ENCODE measurements at places on chromosomes 7 and 10. TPM values are rescaled to one million over a fixed set of nuclear protein-coding genes. Genes with fewer than 3 reads are reported as not detected.
A peak's percentile ranks its signal among the peaks of the same experiment; 100 is the strongest.

ATG9B gene
- not detected for polyA plus RNA-seq

OLAH gene
- 2.5 TPM for polyA plus RNA-seq

GRCh38 chr7:139746652-139747051, 31.1 kb downstream of the HIPK2 start:
- no peaks in the 10 kb centered on the region for H3K27me3 ChIP-seq
- DNase-seq = no peak
- H3K36me3 ChIP-seq = no peaks in the 10 kb centered on the region
- no peak overlapping the region for H3K4me3 ChIP-seq
- H3K4me1 ChIP-seq = peaks cover 3% of the 10 kb centered on the region

- H3K27me3 ChIP-seq = no peaks in the 10 kb centered on the region
- H3K27ac ChIP-seq = peak overlapping the region; percentile 79
- peak; percentile 89 for DNase-seq
- peaks cover 2% of the 10 kb centered on the region for H3K4me1 ChIP-seq
- no peaks in the 10 kb centered on the region for H3K36me3 ChIP-seq
Observed at GRCh38 chr7:867001-867405, 9.4 kb upstream of the GET4 start.

DNA sequence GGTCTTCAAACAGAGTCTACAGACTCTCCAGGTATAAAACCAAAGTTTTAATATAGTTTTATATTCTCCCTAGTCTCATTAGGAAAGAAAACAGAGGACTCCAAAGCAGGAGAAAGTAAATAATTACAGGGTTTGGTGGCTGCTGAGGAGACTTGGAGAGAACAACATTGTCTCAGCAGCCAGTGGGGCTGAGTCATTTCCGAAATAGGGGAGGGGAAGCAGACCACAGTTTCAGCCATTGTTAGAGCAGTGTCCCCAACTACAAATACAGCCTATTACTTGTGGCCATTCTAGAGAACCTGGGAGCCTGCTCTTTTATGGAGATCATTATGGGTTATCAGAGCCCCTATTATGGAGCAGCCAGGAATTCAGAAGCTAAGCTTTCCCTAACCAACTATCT, 44.2 kb upstream of the A1CF start:
- DNase-seq = no peak
- no peaks in the 10 kb centered on the region for H3K4me1 ChIP-seq
- H3K27ac ChIP-seq = no peak overlapping the region
- no peaks in the 10 kb centered on the region for H3K27me3 ChIP-seq
- H3K4me3 ChIP-seq = no peak overlapping the region
- no peaks in the 10 kb centered on the region for H3K36me3 ChIP-seq

DNA sequence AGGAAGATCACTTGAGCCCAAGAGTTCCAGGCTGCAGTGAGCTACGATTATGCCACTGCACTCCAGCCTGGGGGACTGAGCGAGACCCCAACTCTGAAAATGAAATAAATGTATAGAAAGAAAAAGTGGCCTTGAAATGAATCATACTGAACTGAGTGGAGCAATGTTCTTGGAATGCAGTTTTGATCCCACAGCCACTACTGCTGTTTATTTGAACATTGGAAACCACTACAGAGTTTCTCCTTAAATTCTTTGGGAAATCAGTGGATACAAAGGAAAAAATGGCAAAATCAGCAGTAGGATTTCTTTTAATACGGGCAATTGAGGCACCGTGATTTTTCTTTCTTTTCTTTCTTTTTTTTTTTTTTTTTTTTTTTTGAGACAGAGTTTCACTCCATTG, 637.4 kb downstream of the GALNT17 start:
- H3K4me1 ChIP-seq = no peaks in the 10 kb centered on the region
- no peaks in the 10 kb centered on the region for H3K36me3 ChIP-seq
- H3K27ac ChIP-seq = no peak overlapping the region

Data from aorta (tissue), 5 donors.